Hypothalamus (tissue), 51 donors: ENCODE measurements at places on chromosomes 3 and 15.

DNA sequence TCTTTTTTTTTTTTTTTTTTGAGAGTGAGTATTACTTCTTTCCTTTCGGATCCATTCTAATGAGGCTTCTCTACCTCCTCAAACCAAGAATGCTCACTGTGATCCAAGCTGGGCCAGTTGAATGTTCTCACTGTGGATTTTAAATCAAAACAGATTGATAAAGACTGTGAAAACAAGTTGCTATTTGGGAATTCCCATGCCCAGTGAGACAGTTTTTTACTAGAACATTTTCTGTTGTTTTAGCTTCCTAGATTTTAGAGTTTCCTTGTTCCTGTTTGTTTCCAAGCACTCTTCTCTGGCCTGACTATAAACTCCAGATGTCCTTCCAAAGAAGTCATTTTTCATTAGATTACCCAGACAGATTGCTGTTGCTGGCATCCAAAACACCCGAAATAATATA lies 60.1 kb upstream of the GALNT15 start:
- DNase-seq = no peak

DNA sequence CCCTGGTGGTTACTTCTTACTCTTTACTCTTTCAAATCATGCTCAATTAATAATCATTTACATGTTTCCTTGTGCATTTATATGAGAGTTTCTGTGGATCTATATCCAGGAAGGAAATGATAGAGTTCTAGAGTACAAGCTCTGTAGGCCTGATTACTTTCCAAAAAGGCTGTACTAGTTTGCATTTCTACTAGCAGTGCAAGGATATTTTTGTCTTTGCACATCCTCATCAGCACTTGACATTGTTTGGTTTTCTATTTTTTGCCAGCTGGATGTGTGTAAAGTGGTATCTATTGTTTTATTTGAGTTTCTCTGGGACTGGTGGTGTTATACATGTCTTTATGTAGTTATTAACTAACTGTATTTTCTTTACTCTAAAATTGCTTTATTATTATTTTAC lies 19.6 kb upstream of the SLC7A14 start:
- no peak for DNase-seq

DNA sequence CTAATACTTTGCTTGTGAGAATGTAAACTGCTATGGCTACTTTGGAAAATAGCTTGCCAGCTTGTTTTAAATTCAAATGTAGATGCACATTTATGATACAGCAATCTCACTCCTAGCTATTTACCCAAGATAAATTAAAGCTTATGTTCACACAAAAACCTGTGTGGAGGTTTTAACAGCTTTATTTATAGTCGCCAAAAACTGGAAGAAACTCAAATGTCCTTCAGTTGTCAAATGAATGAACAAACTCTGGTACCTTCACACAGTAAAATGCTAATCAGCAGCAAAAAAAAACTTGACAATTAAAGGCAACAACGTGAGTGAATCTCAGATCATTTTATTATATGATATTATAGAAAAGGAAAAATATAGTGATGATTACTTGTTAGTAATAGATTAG lies 248.6 kb upstream of the NECTIN3 start:
- DNase-seq = no peak

- DNase-seq = no peak
Measured at GRCh38 chr3:143484846-143485512, 363.3 kb downstream of the SLC9A9 start.

DNA sequence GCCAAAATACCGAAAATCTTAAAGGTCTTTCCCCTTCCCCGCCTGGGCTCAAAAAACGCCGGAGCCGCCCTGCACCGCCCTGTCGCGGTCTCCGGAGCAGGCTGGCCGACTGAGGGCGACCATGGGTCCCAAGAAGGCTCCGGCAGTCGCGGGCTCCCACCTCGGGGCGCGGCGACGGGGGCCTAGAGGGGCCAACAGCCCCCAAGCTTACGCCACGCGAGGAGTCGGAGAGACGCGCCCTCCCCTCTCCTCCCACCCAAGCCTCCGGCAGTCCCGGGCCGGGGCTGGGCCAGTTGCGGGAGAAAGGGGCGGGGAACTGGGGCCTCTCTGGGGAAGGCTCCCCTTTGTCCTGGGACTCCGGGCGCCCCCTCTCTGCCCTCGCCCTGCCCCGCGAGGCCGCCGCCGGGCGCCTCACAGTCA lies 69.2 kb downstream of the GOLGA8B start:
- no peak for DNase-seq

DNA sequence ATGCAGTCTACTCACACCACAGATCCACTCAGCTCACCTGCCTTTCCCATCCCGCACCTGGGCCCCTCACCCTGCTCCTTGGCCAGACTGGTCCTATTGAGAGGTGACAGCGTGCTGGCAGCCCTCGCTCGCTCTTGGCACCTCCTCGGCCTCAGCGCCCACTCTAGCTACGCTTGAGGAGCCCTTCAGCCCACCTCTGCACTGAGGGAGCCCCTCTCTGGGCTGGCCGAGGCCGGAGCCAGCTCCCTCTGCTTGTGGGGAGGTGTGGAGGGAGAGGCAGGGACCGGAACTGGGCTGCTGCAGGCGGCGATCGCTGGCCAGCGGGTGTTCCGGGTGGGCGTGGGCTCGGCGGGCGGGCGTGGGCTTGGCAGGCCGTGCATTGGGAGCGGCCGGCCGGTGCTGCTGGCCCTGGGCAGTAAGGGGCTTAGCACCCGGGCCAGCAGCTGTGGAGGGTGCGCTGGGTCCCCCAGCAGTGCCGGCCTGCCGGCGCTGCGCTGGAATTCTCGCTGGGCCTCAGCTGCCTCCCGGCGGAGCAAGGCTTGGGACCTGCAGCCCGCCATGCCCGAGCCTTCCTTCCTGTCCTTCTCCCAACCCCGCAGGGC lies 45.5 kb upstream of the USP3 start:
- no peak for DNase-seq

DNA sequence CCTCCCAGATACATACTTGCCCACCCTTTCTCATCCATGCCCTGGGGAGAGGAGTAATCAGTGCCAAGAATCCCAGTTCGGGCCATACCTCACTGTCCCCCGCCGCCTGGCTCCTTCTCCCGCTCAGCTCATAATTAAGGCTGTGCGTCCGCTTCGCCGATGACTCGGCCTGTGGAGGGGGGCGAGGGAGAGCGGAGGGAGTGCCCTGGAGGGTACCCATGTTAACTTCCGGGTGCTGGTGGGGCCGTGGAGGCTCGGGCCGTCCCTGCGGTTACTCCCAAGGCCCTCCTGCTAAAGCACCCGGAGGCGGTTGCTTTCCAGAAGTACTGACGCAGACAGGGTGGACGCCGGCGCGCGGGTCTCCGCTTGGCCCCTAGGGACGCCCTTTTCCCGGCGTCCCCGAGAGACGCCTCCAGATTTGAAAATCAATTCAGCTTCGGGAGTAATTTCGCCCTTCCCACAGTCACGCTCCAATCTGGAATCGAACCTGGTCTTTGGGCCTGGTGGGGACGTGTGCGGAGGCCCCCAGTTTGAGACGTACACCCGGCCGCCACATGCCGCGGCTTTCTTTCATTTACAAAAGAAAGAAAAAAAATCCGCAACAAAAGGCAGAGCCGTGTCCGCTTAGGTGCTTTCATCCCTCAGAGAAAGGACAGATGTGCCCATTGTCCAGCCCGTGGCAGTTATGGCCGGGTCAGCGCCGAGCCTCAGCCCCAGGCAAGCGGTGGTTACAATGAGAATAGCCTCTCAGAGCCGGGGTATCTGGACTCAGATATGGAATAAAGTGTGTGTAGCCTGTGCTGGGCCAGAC lies 1.0 kb upstream of the ONECUT1 start:
- DNase-seq = no peak

DNA sequence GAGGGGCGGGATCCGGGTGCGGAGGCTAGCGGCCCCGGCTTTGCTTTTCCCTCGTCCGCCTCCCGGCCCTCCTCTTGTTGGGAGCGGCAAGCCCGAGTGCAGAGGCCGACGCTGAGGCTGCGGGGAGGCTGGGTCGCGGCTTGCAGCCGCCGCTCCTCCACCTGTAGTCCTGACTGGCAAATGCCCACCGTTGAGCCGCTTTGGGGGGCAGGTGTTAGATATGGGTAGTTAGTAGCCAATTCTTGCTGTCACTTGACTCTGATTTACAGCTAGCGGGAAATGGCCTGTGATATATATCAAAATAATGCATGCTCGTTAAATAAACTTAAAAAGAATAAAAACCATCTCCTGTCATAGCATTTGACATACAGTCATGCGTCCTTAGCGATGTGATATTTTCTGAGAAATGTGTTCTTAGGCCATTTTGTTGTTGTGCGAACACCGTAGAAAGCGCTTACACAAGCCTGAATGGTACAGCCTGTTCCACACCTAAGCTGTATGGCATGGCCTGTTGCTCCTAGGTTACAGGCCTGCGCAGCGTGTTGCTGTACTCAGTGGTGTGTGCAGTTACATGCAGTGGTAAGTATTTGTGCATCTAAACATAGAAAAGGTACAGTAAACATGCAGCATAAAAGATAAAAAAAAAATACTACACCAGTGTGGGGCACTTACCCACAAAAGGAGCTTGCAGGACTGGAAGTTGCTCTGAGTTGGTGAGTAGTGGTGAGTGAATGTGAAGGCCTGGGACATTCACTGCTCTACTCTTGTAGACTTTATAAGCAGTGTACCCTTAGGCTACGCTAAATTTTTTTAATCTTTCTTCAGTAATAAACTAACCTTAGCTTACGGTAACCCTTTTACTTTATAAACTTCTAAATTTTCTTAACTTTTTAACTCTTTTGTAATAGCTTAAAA lies 873 bp downstream of the CAPN7 start:
- DNase-seq = no peak
